ENCODE measurements at places on chromosomes 5 and 9.

- no peak for DNase-seq
These were observed 61.2 kb upstream of the JAK2 start for GRCh38 chr9:4923580-4924544.

DNA sequence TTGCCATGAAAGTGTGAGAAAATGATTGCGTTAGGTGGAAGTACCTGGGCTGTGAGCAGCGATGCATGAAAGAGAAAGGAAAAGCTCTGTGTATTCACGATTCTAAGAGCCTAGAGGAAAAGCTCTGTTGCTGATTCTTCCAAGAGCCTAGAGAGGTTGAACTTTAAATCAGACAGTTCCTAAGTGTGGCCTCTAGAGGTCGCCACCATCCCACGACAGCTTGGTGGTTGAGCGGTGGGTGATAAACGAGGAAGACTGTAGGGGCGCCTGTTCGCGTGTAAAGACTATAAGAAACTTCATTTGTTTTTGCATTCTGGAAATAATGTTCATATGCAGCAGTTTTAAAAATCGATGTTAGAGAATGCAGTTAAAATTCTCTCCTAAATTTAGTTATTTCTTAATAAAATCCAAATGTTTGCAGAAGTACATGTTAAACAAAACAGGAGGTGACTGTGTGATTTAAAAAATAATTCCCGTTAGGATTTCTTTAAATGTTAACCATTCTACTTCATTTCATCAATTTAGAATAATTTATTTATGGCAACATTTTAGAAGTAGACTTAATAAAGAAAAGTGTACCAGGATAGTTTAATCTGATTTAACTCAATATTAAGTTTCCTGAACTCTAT is 107.7 kb downstream of the TENT4A start:
- DNase-seq: no peak

- no peak for DNase-seq
These were observed 12.2 kb downstream of the FPGS start for GRCh38 chr9:127814619-127815511.

GRCh38 chr5:53350368-53350767 is 130.1 kb upstream of the FST start:
- no peak for DNase-seq

DNA sequence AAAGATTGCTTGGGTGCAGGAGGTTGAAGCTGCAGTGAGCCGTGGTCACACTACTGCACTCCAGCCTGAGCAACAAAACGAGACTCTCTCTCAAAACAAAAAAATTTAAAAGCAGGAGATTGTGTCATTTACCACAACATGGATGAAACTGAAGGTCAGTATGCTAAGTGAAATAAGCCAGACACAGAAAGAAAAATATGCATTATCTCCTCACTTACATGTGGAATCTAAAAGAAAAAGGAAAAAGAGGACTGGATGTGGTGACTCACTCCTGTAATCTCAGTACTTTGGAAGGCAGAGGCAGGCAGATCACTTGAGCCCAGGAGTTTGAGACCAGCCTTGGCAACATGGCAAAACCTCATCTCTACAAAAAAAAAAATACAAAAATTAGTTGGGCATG is 146.8 kb upstream of the DAPK1 start:
- no peak for DNase-seq

- no peak for DNase-seq
These were observed 29.0 kb downstream of the MTMR12 start for GRCh38 chr5:32283539-32284377.

DNA sequence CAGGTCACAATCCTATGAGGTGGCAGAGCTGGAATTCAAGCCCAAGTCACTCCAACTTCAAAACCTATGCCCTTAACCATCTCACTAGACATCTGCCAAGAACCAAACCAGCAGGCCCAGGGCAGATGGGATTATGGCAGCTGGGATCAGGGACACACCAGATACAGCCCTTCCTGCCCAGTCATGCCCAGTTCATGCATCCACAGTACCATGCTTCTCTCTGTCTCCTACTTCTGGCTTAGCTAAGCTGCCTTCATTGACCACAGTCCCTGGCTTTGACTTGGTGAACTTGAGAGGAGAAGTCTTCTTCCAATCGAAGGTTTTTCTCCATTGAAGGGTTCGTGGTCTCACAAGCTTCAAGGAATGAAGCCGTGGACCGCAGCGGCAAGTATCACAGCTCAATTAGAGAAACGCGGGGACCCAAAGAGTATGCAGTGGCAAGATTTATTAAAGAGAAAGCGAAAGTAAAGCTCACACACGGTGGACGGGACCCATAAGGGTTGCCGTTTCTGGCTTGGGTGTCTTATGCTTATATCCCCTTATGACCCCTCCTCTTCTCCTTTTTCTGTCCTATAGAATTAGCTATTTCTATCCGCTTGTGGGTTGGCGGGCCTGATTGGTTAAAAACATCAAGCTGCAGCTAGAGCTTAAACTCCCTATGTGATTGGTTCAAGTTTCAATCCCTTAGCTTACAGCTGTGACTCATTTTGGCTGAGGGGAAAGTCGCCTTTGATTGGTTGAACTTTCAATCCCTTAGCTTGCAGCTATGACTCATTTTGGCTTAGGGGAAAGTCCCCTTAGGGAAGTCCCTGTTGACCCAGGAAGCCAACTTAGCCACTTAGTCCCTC is 101.2 kb downstream of the TRIM36 start:
- no peak for DNase-seq

DNA sequence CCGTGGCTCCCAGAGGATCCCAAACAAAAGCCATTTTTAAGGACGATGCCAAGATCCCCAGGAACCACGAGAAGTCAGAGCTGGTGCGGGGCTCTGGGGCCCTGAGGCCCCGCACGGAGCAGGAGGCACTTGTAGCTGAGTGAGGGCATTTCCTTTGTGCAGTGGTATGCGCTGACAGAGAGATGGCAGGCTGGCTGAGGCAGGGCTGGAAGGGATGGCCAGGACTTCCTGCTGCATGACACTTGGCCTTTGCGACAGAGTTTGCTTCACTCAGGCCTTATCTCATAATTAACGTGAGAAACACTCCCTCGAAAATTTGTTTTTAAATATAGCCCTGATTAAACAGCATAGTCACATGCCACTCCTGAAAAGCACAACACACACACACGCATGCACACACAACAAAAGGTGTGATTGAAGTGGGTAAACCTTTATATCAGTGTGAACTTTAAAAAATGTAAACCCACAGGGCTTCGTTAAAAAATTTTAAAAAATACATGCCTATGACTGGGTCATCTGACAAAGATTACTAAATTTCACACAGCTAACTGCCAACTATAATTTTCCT is 536.6 kb downstream of the PDE4D start:
- no peak for DNase-seq

GRCh38 chr5:124998520-124998919 is 252.1 kb upstream of the ZNF608 start:
- DNase-seq: no peak

- DNase-seq: no peak
These were observed 6.2 kb upstream of the NEUROG1 start for GRCh38 chr5:135541807-135542502.

DNA sequence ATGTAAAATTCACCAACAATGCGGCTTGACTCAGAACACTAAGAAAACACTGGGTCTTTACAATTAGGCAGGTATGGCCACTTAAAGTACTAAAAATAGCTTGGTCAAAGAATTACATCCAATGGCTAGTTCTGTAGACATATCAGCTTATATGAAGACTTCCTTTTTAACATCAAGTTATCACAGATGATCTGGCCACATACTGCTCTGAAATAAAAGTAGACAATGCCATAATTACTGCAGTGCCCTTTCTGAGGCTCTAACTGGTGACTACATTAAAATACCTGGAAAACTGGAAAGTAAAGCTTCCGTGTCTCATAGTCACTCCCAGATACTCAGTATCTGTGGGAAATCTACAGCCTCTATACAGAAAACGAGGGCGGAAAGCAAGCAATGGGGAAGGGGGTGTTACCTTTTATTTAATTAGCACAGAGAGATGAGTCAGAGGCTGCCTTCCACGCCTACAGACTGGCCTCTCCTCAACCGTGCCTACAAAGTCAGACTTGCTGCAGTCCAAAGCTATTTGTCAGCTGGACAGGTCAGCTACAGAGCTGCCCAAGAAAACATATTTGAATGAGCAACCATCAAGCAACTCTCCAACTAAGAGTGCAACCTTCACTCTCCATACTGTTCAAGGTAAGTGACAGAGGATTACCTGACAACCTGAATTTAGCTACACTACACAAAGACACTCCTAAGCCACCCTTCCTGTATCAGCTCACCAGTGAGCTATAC is 8.7 kb downstream of the SERINC5 start:
- DNase-seq: no peak

GRCh38 chr5:145826895-145827674 is 8.1 kb downstream of the PRELID2 start:
- DNase-seq: no peak

DNA sequence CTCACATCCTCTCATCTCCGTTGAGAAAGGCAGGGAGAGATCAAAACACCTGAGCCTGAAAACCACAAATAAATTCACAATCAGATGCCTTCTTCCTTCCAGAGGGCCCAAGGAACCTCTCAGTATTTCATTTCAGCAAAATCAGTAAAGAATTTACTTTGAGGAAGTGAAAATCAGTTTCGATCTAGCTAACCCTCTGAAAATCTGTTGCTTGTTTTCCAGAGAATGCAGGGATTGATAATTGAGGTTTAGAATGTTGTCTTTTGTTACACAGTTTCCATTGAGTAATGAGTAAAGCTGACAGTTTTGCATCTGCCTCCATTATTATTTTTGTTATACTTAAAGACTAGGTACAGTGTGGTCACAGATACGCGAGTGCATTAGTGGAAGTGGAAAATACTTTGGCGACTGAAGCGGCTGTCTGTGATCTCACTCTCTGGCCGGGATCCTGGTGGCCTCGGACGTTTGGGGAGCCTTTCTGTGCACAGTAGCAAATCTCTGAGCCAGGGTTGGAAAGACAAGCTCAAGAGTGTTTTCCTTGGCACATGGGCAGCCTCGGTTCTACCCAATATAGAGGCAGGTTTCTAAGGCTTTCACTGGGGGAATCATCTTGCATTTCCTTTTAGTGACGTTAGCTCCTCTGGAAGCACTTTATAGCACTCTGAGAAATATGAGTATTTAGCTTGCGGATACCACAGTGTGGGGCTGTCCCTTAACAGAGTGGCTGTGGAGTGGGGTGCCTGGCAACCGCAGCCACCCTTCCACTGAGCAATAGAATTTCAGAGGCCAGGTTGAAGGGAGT is 32.2 kb upstream of the ANGPTL2 start:
- DNase-seq: no peak

- no peak for DNase-seq
These were observed 30.6 kb downstream of the HTR4 start for GRCh38 chr5:148623741-148624140.
